ENCODE measurements at places on chromosomes 6 and 20.

DNA sequence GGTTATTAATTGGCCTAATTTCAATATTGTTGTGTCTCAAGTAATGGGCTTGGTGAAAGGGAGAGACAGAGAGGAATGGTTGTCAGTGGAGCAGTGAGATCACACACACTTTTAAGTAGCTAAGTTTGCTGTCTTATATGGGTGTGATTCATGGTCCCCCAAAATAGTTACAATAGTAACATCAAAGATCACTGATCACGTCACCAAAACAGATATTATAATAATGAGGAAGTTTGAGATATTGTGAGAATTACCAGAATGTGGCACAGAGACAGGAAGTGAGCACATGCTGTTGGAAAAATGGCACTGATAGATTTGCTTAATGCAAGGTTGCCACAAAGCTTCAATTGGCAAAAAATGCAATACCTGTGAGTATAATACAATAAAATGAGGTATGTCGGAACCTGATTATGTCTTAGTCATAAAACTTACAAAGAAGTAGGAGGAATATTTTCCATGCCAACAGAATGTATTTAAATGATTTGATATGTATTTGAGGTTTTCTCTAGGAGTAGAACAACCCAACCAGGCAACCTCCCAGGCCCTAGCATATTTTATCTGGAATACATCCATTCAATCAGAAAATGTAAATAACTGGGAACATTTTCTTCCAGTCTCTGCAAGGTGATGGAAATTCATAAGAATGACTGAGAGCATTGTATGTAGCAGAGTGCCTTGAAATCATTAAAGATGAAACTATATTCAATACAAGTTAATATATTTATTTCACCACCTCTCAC lies 167.8 kb downstream of the CARMIL1 start:
- DNase-seq = no peak

DNA sequence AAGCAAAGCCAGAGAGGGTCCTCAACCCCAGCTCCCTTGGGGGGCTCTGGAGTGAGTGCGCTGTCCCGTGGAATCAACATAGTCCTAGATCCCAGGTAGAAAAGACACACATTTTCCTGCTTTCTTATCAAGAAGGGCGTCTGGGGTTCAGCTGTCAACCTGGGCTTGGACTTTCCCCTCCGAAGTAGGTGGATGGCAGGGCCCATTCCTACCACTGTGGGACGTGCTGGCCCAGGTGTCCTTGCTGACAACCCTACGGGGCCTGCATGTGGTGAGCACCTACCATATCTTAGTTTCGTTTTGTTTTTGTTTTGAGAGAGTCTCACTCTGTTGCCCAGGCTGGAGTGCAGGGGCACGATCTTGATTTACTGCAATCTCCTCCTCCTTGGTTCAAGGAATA lies 42.4 kb downstream of the MYT1 start:
- DNase-seq = no peak

DNA sequence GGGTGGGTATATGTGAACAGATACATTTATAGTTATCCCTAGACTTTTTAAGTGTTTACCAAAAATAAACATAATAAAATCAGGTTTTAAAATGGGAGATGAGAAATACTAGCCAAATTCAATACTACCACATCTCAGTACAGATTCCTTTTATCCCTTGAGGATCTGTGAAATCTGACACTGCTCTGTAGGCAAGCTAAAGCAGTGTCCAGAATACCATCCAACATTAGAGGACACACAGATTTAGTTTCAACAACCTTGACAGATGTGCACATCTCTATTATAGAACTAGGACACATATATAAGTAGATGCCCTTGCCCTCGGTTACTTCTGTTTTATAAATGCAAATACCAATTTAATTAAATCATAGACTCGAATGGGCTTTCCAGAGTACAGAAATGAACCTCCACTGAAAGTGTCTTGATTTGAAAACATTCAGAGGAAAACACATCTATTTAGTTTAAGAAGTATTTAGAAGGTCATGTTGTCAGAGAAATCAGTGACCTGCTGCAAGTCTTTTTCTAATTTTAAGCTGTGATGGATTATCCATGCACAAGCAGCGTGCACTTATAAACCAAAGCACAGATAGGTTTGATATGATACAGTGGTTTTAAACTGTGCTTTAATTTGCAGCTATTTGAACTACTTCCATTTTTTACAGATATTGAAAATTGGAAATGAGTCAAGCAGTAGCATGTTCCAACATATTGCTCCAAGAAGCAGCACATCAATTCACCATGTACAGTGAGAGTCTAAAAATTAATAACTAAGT lies 156.3 kb upstream of the EPHA7 start:
- DNase-seq = no peak

DNA sequence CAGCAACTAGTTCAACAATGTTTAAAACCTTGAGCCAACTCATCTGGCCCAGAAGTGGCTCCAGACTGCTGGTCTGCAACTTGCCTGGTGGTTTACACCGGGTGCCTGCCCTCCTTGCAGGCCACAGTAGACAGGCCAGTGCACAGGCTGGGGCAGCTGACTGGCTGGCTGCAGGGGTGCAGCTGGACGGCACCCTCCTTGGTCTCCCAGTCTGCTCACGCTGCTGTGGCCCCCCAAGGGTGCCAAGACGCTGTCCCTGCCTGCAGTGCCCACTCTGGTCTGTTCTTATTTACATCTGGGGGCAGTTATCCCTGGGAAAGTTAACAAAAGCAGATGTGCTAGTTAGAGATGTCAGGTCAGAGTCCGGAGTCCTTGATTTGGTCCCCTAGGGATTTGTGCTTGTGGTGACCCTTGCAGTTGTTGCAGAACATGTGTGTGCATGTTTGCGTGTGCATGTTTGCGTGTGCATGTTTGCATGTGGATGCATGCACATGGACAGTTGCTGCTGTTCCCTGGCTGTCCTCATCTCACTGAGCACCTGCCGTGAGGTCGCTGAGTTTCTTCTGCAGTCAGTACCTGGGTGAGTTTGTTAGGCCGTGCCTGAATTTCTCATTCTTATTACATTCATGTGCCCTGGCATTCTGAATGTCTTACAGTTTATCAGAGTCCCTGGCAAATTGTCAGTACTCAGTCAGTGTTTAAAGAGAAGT lies 48.2 kb upstream of the IRF4 start:
- no peak for DNase-seq

DNA sequence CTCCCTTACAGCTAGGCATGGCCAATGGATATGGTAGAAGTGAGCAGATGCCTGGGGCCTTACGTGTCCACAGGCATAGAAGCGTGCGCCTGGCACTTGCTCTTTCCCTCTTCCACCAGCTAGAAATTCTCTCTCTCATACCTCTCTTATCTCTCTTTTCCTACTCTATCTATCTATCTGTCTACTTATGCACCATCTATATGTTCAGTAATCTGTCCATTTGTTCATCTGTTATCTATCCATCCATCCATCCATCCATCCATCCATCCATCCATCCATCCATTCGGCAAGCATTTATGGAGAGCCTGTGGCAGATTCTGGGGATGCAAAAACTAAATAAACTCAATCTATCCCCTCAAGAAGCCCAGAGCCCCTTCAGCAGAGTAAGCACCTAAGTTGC lies 70.2 kb downstream of the KCNB1 start:
- DNase-seq = no peak

DNA sequence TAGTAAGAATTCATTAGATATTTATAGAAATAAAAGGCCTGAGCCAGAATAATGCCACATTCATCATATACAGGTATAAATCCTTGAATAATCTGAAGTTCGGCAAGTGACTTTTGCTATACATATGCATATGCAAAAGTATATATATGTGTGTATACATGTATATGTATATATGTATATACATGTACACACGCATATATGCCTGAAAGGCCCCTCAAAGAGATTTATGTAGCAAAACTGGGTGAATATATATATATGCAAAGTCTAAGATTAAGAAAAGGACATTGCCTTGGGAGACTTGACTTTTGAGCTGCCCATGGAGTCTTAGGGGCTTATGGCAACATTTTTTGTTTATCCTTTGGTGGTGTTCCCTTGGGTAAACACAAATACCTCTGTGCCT lies 231.4 kb downstream of the BMP2 start:
- DNase-seq = no peak

GRCh38 chr6:79186564-79186963 lies 47.9 kb downstream of the HMGN3 start:
- no peak for DNase-seq

GRCh38 chr6:10976571-10976970 lies 67.5 kb downstream of the ELOVL2 start:
- no peak for DNase-seq
